H1 (cell line): ENCODE measurements at places on chromosomes 1 and 21.

DNA sequence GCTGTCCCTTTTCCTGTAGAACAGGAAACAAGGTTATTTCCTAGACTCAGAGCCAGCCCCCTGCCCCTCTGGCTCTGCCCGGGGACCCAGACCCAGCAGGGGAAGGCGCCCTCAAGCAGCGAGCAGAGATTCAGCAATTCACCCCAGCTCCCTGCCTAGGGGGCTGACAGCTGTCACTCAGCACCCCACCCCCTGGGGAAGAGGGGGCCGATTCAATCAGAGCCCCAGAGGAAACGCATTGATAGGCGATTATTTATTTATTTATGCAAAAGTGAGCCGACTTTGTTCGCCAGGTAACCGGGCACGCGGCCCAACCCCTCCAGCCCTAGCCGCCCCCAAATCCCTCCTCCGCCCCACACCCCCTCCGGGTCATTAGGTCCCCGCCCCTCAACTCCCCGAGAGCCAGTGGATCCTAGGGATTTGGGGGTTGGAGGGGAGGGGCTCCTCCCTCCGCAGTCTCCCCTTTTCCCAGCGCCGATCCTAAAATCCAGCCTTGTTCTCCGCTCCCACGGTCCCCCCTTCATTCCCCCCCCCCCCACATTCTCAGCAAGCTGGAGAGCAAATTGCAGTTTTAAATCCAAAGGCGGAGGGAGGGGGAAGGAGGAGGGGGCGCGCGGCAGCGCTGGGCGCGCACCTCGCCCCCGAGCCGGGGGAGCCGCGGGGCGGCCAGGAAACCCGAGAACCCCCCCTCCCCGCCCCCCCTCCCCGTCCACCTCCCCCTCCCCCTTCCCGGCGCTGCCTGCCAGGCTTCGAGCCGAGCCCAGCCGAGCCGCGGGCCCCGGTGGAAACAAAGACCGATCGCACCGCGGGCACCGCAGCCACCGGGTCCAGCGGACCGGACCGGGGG lies 1.3 kb downstream of the AHDC1 start:
- DNase-seq: no peak

GRCh38 chr21:42515708-42516502 lies 2.3 kb downstream of the SLC37A1 start:
- no peak for DNase-seq

- no peak for DNase-seq
These were observed 3901.2 kb downstream of the SRGAP2C start for GRCh38 chr1:125085720-125086591.

GRCh38 chr1:215529571-215529970 lies 37.5 kb upstream of the KCTD3 start:
- no peak for DNase-seq

DNA sequence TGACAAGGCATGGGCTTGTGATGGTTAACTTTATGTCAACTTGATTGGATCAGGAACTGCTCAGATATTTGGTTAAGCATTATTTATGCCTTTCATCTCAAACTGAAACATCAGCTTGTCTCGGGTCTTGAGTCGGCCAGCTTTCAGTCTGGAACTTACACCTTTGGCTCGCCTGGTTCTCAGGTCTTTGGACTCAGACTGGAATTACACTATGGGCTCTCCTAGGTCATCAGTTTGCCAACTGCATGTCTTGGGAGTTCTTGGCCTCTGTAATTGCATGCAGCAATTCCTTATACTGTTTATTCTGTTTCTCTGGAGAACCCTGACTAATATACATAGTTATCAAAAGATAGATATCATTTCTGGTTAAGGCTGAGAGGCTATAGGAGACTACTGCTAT lies 653.7 kb downstream of the ADGRL2 start:
- DNase-seq: no peak

- DNase-seq: no peak
These were observed 80.9 kb upstream of the ESRRG start for GRCh38 chr1:216804111-216804510.

DNA sequence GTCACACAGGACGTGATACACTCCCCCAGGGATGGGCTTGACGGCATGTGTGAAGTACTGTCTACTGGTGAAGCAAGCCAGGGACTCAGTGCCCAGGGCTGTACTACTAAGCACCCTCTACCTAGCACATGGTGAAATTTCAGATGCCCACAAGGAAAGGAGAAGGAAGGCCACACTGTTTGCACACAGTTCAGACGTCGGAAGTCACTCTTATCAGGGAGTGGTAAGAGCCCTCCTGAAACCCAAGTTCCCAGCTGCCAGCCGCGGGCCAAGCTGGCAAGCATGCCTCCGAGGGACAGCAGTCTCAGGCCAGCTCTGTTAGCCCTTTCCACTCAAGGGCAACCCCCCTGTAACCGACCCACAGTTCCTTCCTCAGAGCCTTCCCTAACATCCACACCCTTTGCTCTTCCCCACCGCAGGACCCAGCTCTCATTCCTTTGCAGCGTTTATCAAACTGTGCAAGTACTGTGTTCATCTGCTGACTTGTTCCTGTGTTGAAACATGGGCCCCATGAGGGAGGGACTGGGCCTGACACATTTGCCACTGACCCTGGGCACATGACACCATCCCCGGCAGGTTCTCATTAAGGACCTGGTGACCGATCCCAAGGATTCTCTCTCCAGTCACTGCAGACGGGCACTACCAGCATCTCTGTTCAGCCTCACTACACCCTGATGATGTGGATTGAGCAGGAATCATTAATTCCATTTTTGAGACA lies 58.5 kb downstream of the SLC66A1 start:
- no peak for DNase-seq

- no peak for DNase-seq
These were observed 233.0 kb upstream of the CACYBP start for GRCh38 chr1:174766727-174767126.

GRCh38 chr1:19011845-19012231 lies 55.4 kb upstream of the IFFO2 start:
- no peak for DNase-seq

DNA sequence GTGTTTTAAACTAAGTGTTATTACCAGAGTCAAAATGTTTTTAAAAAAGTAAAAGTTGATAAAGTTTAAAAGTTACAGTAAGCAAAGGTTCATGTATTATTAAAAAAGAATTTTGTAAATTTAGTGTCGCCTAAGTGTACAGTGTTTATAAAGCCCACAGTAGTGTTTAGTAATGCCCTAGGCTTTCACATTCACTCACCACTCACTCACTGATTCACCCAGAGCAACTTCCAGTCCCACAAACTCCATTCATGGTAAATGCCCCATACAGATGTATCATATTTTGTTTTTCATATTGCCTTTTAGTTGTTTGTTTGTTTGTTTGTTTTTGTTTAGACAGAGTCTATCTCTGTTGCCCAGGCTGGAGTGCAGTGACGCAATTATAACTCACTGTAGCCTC lies 353.8 kb upstream of the PTBP2 start:
- DNase-seq: no peak

DNA sequence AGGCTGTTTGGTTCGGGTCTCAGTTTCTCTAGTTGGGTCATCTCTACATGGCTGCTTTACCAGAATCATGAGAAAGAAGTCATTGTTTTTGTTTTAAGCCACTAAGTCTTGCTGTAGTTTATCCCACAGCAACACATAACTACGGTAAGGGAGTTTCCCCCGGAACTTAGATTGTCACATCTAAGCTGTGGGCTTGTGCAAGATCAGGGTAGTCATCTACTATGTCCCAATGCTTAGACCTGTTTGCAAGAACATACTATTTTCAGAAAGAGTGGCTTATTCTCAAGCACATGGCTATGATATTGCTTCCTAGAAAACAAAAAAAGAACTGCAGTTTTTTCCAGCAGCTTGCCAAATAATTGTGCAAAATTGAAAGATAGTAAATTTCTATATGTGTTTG lies 18.0 kb upstream of the OLIG2 start:
- DNase-seq: no peak

DNA sequence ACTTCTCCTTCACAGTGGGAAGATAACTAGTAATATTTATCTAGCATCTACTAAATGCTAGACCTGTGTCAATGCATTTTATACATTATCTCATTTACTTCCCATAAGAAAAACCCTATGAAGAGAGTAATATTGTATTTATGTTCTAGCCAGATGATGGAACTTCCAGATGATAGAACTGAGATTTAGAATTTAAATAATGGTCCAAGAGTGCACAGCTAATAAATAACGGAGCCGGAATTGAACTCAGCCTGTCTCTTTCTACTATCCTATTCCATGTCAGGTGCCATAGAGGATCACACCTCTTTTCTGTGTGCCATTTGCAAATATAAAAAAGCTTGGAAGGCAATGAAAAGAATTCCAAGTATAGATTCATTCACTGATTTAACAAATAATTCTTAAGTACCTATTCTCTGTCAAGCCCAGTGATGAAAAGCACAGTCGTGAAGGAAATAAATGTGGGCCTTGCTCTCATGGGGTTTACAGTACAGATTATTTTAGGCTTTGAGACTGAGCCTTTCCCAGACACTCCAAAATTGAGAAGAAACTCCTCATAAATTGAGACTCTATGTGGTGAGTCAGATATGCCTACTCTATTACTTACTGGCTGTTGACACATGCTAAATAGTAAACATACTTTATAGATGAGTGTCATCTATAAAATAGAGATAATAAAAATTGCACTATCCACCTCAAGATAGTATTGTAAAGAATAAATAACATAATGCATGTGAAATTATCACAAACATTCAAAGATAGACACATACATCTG lies 378.0 kb upstream of the PRMT6 start:
- no peak for DNase-seq
